ENCODE measurements at places on chromosomes 12 and 14.

GRCh38 chr12:43621262-43621661, 69.3 kb upstream of the ADAMTS20 start:
- DNase-seq = no peak

- DNase-seq = no peak
Measured at GRCh38 chr12:54954801-54955200, 29.8 kb downstream of the TESPA1 start.

DNA sequence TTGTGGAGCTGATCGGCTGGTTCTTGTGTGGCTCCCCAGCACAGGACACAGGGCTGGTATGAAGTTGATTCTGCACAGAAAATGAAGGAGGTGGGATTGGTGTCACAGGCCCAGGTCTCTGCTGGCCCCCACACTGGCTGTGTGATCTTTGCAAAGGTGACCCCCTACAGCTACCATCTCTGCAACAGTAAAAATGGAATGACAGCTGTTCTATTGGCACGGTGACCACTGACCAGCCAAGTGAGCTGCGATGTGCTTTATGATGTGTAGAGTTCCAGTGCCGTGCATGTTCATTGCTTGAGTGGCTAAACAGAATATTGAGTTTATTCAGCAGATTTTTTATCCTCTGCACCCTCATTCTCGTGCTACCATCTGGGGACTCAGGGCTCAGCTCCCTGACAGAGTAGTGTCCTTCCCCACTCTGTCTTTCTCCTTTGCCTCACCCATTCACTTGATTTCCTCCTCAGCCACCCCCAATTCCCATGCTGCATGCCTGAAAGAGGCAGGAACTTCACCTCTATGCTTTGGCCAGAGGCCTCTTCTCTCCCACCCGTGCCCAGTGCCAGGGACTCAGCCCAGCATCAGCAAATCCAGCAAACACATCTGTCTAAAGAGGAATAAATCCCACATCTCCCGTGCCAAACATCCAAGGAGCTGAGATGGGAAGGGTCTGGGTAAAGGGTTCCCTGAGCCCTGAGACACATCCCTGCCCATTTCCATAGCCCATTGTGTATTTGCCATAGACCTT, 21.2 kb downstream of the C14orf132 start:
- no peak for DNase-seq

GRCh38 chr12:12011880-12012260, 58.9 kb upstream of the BCL2L14 start:
- DNase-seq = no peak

GRCh38 chr14:106872611-106873446, 1346.4 kb downstream of the TMEM121 start:
- peak; percentile 72 for DNase-seq

DNA sequence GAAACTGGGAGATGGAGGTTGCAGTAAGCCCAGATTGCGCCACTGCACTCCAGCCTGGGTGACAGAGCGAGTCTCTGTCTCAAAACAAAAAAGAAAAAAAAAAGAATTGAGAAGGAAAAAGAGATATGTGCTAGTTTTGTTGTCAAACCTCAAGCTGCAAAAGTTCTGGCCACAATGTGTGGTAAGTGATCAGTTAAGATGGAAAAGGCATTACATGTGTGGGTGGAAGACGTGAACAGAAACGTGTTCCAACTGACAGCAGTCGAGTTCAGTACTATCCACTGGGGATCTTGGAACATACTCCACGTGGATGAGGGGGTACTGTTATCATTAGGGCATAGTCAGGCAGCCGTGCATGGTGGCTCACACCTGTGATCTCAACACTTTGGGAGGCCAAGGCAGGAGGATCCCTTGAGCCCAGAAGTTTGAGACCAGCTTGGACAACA, 17.3 kb downstream of the GPR68 start:
- DNase-seq = no peak

GRCh38 chr12:118391836-118392235, 15.5 kb downstream of the SUDS3 start:
- no peak for DNase-seq

DNA sequence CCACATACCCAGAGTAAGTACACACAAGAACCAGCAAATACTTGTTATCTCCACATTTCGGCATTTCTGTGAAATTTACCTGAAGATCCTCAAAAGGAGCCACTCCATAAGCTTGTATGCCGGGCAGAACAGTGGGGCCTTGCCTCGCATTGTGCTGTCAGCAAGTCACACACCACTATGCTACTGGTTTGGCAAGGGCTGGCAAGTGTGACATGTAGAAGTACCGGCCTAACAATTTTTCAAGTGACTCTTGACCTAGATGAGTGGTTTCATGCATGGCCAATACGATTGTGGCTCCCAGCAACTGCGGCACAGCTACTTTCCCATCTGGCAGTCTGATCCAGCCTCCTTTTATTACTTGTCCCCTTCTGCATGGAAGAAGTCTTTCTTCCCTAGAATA, 69.8 kb downstream of the GAS2L3 start:
- peak; percentile 59 for DNase-seq

GRCh38 chr14:91744068-91744480, 12.2 kb upstream of the CATSPERB start:
- DNase-seq = no peak

DNA sequence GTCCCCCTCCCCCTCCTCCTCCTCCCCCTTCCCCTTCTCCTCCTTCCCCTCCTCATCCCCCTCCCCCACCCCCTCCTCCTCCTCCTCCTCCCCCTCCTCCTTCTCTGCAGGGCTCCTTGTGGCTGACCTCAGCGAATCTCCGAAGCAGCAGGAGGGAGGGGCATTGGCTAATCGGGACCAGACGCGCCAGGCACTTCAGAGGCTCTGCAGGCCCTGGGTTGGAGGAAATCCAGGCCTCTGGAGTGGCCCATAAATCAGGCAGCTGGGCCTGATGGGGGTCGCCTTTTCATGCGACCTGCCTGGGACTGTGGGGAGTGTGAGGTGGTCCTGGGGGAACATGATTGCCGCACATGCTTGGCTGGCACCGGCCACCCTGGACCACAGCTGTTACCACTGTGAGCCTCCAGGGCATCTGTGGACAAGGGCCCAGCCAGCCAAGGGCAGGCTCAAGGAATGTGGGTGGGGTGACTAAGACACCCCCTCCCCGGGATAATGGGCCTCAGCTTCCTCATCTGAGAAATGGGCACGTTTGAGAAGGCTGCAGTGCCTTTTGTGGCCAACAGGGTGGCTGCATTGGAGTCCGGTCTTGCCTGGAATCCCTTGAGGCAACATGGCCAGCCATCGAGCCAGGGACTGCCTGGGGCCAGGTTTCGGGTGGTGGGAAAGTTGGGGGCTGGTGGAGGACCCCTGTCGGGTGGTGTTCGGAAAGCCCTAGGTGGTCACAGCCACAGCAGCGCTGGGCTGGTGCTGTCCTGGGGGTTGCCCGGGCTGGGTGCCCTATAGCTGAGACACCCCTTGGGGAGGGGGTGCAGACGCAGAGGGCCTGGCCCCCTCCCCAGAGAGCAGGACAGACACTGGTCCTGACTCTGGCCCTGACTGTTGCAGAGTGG, 12.0 kb downstream of the KIF26A start:
- DNase-seq = no peak

DNA sequence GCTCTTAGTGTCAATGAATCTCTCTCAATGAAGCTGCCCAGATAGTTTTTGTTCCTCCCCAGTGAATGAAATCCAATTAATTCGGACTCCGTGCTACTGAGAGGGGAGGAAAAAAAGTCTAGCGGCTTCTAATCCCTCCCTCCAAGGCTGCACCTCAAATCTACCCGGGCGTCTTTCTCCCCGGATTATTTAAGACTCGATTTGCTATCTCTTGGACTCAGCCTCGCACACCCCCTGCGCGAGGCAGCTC, 134 bp downstream of the DUSP6 start:
- DNase-seq = no peak

GRCh38 chr12:47114481-47114892, 34.7 kb upstream of the AMIGO2 start:
- DNase-seq = no peak

- no peak for DNase-seq
Measured at GRCh38 chr12:116400636-116401372, 123.3 kb upstream of the MED13L start.

GRCh38 chr14:35247777-35248475, 44.3 kb upstream of the PSMA6 start:
- DNase-seq = no peak
